ENCODE measurements at places on chromosomes 6 and 20.

GRCh38 chr6:96286503-96286902 is 235.1 kb upstream of the UFL1 start:
- DNase-seq: no peak

GRCh38 chr6:2021713-2022125 is 223.7 kb downstream of the GMDS start:
- no peak for DNase-seq

DNA sequence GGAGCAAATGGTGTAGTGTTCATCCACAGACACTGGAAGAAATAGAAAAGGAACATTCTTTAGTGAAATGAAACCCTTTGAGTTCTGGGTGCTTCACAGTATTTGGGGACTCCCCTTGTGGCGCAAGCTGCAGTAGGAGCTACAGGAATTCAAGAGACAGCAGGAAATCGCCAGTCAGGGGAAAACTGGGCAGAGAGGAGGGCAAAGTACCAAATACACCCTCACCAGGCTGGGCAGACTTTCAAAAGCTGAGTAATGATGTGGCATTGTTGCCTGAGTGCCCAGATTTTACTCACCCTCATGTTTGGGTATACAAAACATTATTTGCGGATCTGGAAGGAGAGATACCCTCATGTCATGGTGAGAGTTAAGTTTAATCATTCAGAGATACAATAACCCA is 97.9 kb downstream of the SOD2 start:
- no peak for DNase-seq

- DNase-seq: no peak
Observed at GRCh38 chr20:61123751-61124368, 128.2 kb upstream of the CDH4 start.

GRCh38 chr6:137638926-137639706 is 144.9 kb upstream of the OLIG3 start:
- no peak for DNase-seq

Data from activated CD8-positive, alpha-beta T cell treated with anti-CD3 and anti-CD28 coated beads for 36 hours (primary cell).